ENCODE measurements at places on chromosomes 1 and 21. TPM values are rescaled to one million over a fixed set of nuclear protein-coding genes. Genes with fewer than 3 reads are reported as not detected.

The RIPPLY3 gene
- not detected for total RNA-seq

The TRIM67 gene
- not detected for total RNA-seq

The UTS2 gene
- not detected for total RNA-seq

The POGZ gene
- 89.7 TPM for total RNA-seq

The CDK11B gene
- 35.6 TPM for total RNA-seq

The DIPK1A gene
- 15.1 TPM for total RNA-seq

The OR6N1 gene
- total RNA-seq, result not detected

The ADAMTSL4 gene
- total RNA-seq, result 0.39 TPM

The NGF gene
- total RNA-seq, result not detected

The OSBPL9 gene
- 40.5 TPM for total RNA-seq
